ENCODE measurements at places on chromosomes 6 and 20.

- DNase-seq, result no peak
Observed at GRCh38 chr20:34328928-34329677, 25.9 kb upstream of the AHCY start.

- peak; percentile 68 for DNase-seq
Observed at GRCh38 chr6:153231048-153231646, 100.1 kb upstream of the RGS17 start.

GRCh38 chr6:168387426-168387825, 53.6 kb upstream of the SMOC2 start:
- DNase-seq, result no peak

DNA sequence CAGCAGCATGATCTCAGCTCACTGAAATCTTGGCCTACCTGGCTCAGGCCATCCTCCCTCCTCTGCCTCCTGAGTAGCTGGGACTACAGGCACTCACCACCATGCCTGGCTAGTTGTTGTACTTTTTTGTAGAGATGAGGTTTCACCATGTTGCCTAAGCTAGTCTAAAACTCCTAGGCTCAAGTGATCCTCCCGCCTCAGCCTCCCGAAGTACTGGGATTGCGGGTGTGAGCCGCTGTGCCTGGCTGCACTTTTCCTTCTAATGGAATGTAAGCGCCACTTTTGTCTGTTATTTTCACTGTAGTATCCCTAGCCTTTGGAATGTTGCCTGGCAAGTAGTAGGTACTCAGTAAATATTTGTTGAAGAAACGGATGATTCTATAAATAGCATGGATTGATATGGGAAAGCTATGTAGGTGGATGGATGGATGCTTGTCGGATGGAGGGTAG, 10.4 kb upstream of the TRIB3 start:
- DNase-seq, result no peak

GRCh38 chr6:151690768-151691562, 116.5 kb upstream of the ESR1 start:
- no peak for DNase-seq
